Activated T-helper 2 cell treated with anti-CD3 and anti-CD28 coated beads, Interferon-gamma antibody, Interleukin-2, Interleukin-4, amounts not matched to agents 10 μg/mL and 5 μg/mL and 100 μg/mL, durations not matched to agents 14 hours and 24 hours and 36 hours (primary cell): ENCODE measurements at places on chromosomes 5 and 9. TPM values are rescaled to one million over a fixed set of nuclear protein-coding genes. Genes with fewer than 3 reads are reported as not detected.

Gene SPDL1
- total RNA-seq = 35.1 and 35.2 TPM in 2 replicates

- no peak overlapping the region for H3K4me3 ChIP-seq
- peaks cover 12% of the 10 kb centered on the region for H3K27me3 ChIP-seq
- DNase-seq = no peak
- H3K36me3 ChIP-seq = no peaks in the 10 kb centered on the region
These were observed 25.8 kb upstream of the NFIB start for GRCh38 chr9:14339746-14340145.

- H3K27ac ChIP-seq = no peak overlapping the region
- peaks cover 4% of the 10 kb centered on the region for H3K27me3 ChIP-seq
- H3K4me3 ChIP-seq = no peak overlapping the region
- no peaks in the 10 kb centered on the region for H3K4me1 ChIP-seq
- no peak for DNase-seq
These were observed 90.6 kb upstream of the HAND1 start for GRCh38 chr5:154568589-154568988.

DNA sequence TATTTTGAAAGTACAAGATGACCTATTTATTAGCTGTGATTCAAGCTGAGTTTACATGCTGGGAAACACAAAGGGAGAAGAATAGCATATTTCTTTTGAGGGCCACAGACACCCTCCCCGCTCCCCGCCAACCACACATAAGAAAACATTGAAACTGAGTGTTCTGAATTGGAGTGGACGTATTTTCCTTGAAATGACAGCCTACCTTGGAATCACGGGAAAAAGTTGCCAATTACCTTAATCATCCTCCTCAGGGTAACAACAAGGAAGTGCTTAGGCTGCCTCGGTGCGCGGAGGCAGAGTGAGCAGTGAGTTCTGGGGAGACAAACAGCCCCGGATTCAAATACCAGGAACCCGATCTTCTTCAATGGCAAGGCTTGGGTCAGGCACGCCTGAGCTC, 31.4 kb downstream of the CFAP77 start:
- peaks cover 20% of the 10 kb centered on the region for H3K27me3 ChIP-seq
- no peaks in the 10 kb centered on the region for H3K4me1 ChIP-seq
- no peak for DNase-seq
- no peak overlapping the region for H3K4me3 ChIP-seq
- H3K36me3 ChIP-seq = no peaks in the 10 kb centered on the region
- H3K27ac ChIP-seq = no peak overlapping the region

DNA sequence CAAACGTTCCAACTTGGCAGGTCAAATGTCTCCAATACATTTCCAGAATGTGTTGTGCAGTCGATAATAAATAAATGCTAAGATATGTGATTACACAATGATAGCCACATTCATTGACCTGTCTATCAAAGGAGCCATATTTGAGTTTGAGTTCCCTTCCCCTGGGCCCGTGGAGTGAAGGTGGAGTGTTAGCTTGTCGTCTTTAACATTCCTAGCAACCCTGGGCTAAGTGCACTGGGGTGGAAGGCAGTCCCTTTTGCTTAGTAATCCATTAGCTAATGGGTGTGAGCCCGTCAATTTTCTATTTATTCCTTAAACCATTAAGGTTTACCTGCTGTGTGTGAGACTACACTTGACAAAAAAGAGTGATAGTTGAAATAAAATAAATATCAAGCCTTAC, 415.2 kb downstream of the EBF1 start:
- H3K4me1 ChIP-seq = no peaks in the 10 kb centered on the region
- H3K27ac ChIP-seq = no peak overlapping the region
- no peak overlapping the region for H3K4me3 ChIP-seq
- no peaks in the 10 kb centered on the region for H3K36me3 ChIP-seq
- H3K27me3 ChIP-seq = no peaks in the 10 kb centered on the region

- H3K27me3 ChIP-seq = no peaks in the 10 kb centered on the region
- DNase-seq = no peak
- no peak overlapping the region for H3K4me3 ChIP-seq
- H3K36me3 ChIP-seq = peaks cover 45% of the 10 kb centered on the region
- H3K27ac ChIP-seq = no peak overlapping the region
These were observed 28.5 kb downstream of the GFM2 start for GRCh38 chr5:74738406-74738805.

- H3K4me1 ChIP-seq = peaks cover 2% of the 10 kb centered on the region
- H3K36me3 ChIP-seq = no peaks in the 10 kb centered on the region
- no peak overlapping the region for H3K4me3 ChIP-seq
These were observed 69.6 kb upstream of the SLC30A5 start for GRCh38 chr5:69024241-69024651.
